ENCODE measurements at places on chromosomes 16 and 17.
A peak's percentile ranks its signal among the peaks of the same experiment; 100 is the strongest.

GRCh38 chr16:8458481-8459046 is 131.7 kb downstream of the TMEM114 start:
- no peak for DNase-seq

GRCh38 chr17:38864636-38865398 is 5.0 kb upstream of the LASP1 start:
- no peak for DNase-seq

GRCh38 chr17:17942846-17943245 is 29.4 kb downstream of the TOM1L2 start:
- DNase-seq: no peak

DNA sequence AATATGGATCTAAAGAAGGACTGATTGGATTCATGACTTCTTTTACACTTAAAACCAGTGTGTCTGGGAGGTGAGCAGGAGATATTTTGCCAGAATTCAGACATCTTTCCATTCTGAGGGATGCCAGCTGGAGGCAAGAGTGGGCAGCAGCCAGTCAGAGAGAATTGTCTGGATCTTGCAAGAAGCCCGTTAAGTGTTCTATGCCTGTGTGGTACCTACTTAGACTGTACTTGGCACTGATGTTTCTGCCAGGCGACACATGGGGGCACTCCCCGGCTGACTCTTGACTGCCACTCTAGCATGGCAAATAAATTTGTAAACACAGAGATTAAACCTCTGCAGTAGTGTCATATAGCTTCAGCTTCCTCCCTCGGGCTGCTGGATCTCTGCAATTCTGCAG is 247.7 kb downstream of the UTP18 start:
- DNase-seq: no peak

DNA sequence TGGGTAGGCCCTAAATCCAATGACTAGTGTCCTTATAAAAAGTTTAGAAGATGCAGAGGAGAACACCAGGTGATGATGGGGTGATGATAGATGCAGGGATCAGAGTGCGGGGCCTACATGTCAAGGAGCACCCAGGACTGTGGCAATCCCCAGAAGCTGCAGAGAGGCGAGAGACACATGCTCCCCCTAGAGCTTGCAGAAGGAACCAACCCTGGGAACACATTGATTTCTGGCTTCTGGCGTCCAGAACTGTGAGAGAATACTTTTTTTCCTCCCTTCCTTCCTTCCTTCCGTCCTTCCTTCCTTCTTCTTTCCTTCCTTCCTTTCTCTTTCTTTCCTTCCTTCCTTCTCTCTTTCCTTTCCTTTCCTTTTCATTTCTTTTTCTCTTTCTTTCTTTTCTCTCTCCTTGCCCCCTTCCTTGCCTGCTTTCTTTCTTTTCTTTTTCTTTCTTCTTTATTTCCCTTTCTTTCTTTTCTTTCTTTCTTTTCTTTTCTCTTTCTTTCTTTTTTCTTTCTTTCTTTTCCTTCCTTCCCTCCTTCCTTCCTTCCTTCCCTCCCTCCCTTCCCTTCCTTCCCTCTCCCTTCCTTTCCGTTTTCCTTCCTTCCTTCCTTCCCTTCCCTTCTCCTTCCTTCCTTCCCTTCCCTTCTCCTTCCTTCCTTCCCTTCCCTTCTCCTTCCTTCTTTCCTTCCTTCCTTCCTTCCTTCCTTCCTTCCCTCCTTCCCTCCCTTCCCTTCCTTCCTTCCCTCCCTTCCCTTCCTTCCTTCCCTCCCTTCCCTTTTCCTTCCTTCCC is 134.3 kb downstream of the HAPSTR1 start:
- no peak for DNase-seq

GRCh38 chr17:33777674-33778073 is 477.4 kb upstream of the CCL2 start:
- DNase-seq: no peak

- no peak for DNase-seq
These were observed 66.4 kb downstream of the CEP95 start for GRCh38 chr17:64573214-64573613.

GRCh38 chr17:17198281-17198680 is 7.9 kb downstream of the PLD6 start:
- no peak for DNase-seq

DNA sequence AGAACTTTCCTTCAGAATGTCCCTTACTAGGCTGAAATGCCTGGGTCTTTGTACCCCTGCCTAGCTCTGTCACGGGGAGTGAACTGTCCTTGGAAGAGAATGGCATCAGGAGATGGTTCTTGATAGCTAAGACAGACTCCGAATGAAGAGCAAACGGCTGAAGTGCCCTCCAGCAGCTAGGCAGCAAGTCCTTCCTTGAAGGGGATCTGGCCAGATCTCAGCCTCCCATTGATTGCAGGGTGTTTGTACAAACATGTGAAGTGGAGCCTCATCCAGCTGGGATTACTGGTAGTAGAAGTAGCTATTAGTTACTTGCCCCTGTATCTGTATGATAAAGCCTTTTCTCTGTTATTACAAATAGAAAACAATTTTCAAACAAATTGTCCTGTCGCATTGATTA is 30.9 kb downstream of the LRRC36 start:
- DNase-seq: no peak

DNA sequence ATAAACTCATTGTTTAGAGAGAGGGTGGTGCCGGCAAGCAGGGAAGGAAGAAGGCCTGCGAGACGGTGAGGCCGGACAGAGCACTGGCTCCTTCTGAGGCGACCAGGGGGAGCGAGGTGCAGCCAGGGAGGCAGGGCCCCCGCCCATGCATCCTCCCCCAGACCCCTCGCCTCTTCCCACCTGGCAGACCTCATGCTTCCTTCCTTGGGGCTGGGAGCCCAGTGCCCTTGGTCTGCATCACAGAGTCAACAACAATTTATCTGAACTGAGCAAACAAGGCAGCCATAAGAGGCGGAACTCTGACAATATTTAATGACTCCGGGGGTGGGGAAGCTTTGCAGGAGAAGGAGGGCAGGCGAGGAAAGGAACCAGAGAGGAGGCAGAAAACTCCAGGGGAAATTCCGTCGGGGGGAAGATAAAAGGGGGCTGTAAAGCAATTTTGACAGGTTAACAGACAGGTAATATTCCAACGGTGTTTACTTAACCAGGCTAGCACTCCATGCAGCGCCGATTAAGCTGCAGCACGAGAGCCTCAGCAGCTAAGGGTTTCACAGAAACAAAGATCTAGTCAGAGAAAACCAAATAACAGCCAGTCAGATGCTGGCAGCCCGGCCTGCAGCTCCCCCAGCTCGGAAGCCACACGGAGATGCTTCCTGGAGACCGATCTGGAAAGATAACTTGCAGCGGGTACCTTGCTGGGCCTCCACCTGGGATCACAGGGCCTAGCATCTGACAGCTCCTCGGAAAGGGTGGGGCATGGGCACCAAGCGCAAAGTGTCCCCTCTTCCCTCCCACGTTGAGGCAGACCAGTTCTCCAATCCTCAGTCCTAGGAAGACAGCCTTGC is 398.2 kb downstream of the SOX9 start:
- no peak for DNase-seq

DNA sequence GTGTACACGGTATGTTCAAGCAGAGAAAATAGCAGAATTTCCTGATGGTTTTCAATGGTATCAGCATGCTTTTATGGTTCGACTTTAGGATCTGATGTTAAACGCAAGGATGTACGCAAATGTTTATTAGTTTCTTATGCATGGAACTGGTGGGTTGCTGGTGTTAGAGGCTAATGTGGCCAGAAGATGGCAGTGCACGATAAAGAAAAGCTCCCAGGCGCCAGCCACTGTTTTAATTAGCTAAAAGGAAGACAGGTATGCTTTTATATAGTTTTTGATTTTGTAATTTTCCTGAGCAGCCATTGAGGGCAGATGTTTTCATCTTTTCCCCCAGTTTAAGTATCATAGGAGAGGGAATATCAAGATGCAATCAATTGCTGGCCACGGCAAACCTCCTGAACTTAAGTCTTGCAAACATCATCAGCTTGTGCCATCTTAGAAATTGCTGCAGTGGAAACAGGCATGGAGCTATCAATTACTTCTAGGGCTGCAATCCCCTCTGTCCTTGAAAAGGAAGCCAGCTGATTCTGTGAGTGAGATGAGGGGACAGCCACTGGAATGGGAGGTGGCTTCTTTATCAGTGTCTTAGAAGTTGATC is 648.5 kb upstream of the RBFOX1 start:
- DNase-seq: no peak

GRCh38 chr17:15981208-15981607 is 18.3 kb downstream of the ZSWIM7 start:
- DNase-seq: no peak

DNA sequence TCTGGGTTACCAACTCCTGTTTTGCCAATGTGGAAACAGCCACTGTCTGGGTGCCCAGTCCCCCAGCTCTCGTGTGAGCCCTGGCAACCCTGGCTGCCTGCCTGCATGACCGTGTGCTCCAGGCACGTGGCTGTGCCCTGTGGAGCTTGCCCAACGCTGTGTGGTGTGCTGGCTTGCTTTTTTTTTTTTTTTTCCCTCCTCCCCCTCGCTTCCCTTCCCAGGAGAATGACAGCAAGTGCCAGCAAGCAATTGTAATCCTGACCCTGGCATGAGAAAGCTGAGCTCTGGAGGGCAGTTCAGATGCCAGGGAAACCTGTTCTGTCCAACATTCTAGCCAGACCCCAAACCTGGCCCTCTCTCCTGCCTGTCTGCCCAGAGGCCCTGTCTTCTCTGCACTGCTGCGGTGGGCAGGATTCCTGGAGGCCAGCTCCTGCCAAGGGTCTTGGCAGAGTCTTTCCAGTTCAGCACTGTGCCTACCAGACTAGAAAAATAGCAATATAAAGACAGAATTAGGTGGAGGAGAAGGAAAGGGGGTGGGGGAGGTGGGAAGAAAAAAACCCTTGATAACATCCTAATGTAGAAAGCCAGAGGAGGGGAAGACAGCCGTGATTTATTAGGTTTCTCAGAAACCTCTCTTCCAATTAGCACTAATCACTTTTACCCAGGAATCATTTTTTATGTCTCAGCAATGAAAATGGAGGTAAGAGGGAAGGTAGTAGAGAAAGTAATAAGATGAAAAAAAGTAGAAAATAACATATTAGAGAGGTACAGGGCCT is 9.0 kb downstream of the HLF start:
- DNase-seq: no peak

GRCh38 chr17:50444841-50445715 is 19.1 kb downstream of the ACSF2 start:
- no peak for DNase-seq

DNA sequence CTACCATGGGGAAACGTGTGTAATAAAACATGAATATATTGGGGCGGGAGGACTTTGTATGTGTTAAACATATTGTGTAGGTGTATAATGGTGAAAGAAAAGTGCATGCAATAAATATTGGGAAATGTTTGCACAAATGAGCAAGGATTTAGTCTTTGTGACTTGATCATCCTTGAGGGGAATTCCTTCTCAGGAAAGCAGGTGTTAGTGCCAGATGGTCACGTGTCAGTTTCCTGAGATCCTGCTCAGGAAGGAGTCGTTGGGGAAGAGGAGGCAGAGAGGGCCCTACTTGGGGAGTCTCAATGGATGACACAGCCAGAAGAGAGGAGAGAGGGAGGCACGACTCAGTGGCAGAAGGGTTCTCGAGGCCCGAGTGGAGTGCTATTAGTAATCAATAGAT is 53.2 kb downstream of the MSI2 start:
- DNase-seq: no peak

GRCh38 chr17:77247048-77247541 is 106.3 kb downstream of the SEC14L1 start:
- peak; percentile 77 for DNase-seq

DNA sequence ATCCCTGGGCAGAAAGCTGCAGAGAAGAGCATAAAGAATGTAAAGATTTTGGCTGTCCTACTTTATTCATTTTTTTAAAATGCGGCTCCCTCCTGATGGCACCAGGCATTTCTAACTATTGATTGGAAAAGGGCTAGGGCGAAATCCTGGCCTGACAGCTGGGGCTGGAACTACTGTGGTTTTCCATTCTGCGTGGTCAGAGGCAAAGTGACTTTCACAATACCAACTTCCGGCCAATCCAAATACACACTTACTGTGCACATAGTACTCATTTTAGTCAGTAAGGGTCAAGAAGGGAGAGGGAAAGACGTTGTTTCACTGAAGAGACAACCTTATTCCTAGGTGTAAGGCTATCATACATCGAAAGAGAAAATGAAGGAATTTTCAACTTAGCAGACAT is 113.8 kb upstream of the PMFBP1 start:
- no peak for DNase-seq

DNA sequence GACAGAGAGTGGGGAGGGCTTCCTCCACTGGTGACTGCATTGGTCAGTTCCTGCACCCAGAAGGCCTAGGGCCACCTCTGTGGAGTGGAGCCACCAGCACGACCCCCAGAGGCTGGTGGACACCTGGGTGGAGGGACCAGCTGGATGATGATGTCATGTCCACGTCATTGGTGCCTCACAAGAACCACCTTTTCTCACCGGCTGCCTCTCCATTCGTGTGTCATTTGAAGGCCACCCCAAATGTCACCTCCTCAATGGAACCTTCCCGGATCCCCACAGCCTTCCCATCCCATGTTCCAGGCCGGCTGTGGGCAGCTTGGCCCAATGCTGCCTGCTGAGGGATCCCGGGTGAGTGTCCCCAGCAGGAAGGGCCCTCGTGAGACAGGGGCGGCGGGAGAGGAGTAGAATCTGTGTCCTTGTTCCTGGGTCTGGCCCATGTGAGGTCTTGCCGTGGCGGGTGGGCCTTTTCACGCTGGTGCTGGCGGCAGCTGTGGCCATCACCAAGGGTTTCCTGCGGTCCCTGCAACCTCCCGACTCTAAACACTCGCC is 9.1 kb upstream of the CHMP6 start:
- no peak for DNase-seq

- no peak for DNase-seq
These were observed 13.3 kb upstream of the CNEP1R1 start for GRCh38 chr16:50011707-50012106.

GRCh38 chr16:89949121-89949742 is 677 bp downstream of the DEF8 start:
- DNase-seq: no peak

DNA sequence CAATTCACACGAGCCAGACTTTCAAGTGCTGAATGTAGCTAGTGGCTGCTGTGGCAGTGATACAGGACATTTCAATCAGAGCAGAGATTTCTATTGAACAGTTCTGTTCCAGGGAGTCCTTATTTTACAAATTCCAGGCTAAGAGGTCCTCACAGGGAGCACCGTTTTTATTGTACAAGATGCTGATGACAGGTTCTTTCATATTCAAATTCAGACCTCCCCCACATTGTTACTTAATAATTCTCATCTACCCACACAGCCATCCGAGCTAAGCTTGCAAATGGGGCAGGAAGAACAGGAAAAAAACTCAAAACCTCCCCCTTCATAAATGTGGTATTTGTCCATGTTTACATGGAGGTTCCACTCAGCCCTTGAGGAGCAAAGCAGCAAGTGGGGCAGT is 9.8 kb downstream of the GABARAPL2 start:
- no peak for DNase-seq

- peak; percentile 28 for DNase-seq
These were observed 8.5 kb downstream of the CCL18 start for GRCh38 chr17:36072431-36073121.

GRCh38 chr17:31401456-31402254 is 10.2 kb downstream of the RAB11FIP4 start:
- DNase-seq: no peak

- no peak for DNase-seq
These were observed 531 bp upstream of the CDH8 start for GRCh38 chr16:62036802-62037135.

- DNase-seq: no peak
These were observed 18.0 kb upstream of the RNF135 start for GRCh38 chr17:30952638-30953393.
